ENCODE measurements at places on chromosomes 16 and 17.

DNA sequence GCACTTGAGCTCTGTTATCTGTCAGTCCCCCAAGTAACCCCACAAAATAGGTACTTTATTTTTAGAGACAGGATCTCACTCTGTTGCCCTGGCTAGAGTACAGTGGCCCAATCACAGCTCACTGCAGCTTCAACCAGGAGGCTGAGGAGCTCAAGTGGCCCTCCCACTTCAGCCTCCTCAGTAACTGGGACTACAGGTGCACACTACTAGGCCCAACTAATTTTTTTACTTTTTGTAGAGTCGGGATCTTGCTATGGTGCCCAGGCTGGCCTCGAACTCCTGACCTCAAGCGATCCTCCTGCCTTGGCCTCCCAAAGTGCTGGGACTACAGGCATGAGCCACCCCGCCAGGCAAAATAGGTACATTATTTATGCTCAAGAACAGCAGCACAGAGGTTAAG is 99.6 kb downstream of the MGAT5B start:
- DNase-seq = no peak

- no peak for DNase-seq
Measured at GRCh38 chr17:15513058-15513791, 45.8 kb upstream of the CDRT4 start.

DNA sequence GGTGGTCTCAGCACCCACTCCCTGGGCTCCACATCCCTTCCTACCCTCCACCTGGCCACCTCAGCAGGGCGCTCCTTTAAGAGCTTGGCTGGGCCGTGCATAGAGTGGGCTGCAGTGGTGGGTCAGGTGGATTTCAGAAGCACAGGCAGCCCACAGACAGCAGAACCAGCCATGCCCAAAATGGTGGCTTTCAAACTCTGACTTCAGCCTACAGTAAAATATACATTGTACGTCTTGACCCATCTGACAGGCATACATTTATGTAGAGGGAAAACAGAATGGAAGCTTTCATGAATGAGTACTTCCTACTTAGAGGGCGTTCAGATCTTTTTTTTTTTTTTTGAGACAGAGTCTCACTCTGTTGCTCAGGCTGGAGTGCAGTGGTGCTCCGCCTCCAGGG is 26.0 kb upstream of the LASP1NB start:
- no peak for DNase-seq

- no peak for DNase-seq
Measured at GRCh38 chr17:12046786-12047185, 26.1 kb downstream of the MAP2K4 start.

DNA sequence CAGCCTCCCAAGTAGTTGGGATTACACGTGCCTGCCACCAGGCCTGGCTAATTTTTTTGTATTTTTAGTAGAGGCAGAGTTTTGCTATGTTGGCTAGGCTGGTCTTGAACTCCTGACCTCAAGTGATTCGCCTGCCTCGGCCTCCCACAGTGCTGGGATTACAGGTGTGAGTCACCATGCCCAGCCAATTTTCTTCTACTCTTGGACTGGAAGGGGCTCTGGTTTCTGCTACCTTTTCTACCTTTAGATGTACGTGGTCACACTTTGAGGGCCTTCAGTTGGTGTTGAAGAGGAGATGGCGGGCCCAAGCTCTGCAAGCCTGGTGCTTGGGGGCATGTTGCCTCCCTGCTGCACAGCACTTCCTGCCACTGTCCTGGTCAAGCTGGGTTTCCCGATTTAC is 173.6 kb downstream of the PRKCA start:
- no peak for DNase-seq

DNA sequence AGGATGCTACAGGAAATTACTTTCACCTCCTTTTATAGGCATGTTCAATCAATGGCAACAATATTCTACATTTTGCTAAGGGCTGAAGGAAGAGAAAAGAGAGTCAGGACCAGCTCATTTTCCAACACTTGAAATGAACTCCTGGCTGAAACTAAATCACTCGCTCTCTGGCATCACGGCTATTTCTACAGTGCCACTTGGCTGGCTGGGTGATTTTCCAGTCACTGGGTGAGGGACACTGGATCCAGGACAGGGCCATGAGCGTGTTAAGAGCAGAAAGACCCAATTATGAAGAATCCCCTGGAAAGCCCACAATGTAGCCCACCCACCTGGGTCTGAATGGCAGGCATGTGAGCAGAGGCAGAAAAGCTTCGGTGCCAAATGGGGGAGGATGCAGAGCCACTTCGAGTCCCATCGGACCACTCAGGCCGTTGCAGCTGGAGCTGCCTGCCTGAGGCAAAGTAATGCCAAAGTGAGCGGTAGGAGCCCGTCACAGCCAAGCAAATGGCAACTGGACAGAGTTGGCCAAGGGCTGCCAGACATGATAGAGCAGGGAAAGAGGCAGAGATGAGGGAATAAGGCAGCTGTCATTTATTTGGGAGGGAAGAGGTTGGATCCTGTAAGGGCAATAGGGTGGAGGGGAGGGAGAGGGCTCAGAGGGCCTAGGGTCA is 246.2 kb downstream of the STX8 start:
- DNase-seq = no peak

GRCh38 chr16:24721830-24722238 is 7.6 kb upstream of the TNRC6A start:
- peak; percentile 27 for DNase-seq

GRCh38 chr17:49687878-49688491 is 10.1 kb upstream of the SPOP start:
- DNase-seq = no peak

GRCh38 chr16:3401719-3402397 is 843 bp downstream of the ZNF174 start:
- no peak for DNase-seq

DNA sequence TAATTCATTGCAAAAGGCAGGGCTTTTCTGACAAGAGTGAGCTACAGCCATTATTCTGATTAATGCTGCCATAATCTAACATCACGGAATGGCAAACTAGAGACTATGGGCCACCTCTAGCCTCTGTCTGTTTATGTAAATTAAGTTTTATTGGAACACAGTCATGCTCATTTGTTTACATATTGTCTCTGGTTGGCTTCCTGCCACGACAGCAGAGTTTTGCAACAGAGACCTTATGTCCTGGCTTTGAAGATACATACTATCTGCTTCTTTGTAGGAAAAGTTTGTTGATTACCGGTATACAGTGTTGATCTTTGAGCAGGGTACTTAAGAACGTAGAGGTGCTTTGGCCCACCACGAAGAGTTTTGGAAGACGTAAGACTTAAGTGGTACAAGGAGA is 715.9 kb upstream of the RBFOX1 start:
- no peak for DNase-seq

GRCh38 chr17:57999496-58000017 is 7.5 kb downstream of the SRSF1 start:
- DNase-seq = no peak

DNA sequence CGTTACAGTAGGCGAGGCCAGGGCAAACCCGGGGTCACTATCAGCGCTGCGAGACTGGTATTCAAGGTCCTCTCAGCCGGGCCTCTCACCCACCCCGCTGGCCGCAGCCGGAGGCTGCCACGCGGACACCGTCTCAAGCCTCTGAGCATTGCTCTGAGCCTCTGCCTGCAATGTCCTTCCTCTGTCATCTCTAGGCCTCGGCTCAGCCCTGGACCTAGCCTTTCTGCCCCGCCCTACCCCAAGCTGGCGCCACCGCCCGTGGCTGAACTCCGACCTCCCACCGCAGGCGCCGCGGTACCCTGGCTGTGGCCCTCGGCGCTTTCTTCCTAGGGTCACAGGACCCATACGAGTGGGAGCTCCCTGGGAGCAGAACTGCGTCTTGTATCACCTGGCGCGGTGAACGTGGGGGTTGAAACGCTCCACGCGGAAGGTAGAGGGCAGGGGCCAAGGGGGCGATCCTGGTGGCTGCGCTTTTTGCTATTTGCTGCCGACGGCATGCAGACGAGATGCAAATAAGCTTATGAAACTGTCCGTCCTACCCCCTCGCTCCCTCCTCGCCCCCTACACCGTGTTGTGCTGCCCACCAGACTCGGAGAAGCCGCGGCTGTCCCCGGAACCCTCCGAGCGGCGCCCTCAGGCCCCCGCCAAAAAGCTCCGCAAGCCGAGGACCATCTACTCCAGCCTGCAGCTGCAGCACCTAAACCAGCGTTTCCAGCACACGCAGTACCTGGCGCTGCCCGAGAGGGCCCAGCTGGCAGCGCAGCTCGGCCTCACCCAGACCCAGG is 3.7 kb downstream of the DLX4 start:
- no peak for DNase-seq

GRCh38 chr16:78929841-78930240 is 670.7 kb downstream of the MAF start:
- no peak for DNase-seq

DNA sequence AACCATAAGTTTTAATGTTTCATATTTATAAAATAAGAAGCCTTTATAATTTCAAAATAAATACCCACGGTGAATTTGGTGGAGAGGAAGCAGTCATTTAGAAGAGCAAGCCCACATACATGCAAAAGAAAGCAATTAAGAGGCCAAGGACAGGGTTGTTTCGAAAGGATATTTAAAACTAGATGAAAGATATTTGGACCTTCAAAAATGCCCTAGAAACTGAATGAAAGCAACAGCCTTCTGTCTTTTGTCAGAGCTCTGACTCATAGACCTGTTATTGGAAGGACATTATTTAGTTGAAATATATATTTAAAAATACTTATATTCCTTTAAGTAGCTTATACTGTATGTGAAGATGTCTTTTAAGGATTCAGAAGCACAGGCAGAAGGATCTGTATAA is 8.6 kb upstream of the METTL9 start:
- DNase-seq = no peak

DNA sequence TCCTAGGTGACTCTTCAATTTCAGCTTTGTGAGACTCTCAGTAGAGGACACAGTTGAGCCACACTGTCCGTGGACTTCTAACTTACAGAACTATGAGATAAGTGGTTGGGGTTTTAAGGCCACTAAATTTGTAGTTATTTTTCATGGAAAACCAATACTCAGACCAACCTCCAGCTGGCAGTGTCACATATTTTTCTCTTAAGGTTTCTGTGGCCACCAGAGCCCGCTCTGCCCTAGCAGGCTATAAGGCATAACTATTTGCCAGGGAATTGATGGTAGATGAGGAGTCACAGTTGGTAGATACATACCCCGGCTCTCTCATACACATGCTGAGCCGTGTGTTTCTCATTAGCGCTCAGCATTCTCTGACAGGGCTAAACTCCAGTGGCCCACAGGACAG is 336.8 kb upstream of the MON1B start:
- no peak for DNase-seq

DNA sequence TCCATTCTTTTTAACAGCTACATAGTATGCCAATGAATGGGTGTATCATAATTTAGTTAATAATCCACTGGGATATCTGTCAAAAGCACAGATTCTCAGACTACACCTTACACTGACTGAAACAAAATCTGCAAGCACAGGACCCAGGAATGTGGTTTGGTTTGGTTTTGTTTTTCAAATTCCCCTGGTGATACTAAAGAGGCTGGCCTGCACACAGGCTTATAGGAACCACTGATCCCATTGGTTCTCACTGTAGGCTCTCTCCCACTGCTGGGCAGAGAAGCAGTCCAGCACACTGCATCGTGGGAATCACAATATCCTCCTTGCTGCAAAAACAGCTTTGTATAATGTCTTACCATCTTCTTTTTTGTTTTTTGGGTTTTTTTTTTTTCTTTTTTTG is 67.1 kb downstream of the TEX14 start:
- no peak for DNase-seq

DNA sequence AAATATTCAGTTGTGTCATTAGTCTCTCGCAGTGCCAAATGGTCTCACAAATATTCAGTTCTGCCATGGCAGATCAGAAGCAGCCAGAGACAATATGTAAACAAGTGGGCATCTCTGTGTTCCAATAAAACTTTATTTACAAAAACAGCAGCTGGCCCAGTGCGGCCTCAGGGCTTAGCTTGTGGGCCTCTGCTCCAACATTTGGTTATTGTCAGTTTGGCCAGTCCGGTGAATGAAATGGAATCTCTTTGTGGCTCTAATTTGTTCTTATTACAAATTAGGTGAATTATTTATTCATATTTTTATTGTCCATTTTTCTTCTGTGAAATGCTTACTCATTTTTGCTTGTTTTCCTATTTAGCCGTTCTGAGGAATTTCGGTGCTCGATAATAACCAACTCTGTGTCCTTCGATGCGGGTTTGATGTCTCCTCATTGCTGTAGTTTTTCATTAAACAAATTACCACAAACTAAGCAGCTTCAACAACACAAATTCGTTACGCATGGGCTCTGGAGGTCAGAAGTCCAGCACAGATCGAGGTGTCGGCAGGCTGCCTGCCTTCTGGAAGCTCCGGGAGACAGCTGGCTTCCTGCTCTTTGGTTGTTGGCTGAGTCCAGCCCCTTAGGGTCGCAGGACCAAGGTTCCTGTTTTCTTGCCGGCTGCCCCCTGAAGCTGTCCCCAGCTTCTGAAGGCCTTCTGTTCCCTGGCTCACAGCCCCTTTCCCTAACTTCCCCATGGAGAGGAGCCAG is 4.1 kb upstream of the SLC38A10 start:
- no peak for DNase-seq

DNA sequence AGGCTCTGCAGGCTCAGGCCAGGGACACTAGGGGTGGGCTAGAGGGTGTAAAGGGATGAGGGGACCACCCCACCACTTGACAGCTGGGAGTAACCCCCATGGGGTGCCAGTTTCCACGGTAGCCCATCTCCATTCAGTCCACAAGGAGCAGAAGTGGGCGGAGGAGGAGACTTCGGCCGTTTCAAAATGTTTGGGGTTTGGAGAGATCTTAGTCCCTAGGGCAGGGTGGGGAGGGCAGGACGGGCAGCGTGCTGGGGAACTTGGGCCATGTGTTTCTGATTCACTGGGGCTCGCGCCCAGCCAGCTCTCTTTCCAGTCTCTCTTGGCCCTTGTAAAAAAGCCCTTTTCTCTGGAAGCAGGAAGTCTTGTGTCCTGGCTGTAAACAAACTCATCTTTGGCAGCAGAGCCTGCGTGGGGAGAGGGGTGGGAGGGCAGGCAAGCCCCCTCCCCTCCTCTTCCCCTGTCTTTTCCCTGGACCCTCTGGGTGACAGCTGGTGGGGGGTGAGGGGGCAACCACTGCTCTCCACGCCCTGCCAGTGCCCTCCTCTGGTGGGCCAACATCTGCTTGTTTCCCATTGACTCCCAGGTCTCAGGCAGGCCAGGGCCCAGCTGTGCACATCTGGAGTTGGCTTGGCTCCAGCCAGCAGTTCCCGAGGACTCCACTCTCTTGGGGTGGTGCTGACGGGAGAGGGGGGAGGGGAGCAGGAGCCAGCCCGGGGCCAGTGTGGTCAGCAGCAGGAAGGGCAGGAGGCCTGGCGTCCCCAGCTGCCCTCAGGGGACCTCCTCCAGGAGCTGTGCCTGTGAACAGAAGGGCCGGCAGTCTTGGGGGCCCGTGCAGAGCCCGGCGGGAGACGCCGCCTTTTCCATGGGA is 8.1 kb downstream of the CYGB start:
- no peak for DNase-seq

- DNase-seq = peak; percentile 57
Measured at GRCh38 chr16:84754353-84754856, 54.6 kb downstream of the USP10 start.

- DNase-seq = no peak
Measured at GRCh38 chr17:75341784-75342486, 52.7 kb upstream of the SLC25A19 start.

GRCh38 chr17:79338604-79339003 is 264.0 kb downstream of the ENGASE start:
- DNase-seq = no peak

- no peak for DNase-seq
Measured at GRCh38 chr17:2995886-2996809, 67.3 kb downstream of the OR1D5 start.

GRCh38 chr16:4319454-4320421 is 3.9 kb downstream of the GLIS2 start:
- peak; percentile 64 for DNase-seq

Measured in activated CD8-positive, alpha-beta memory T cell treated with anti-CD3 and anti-CD28 coated beads, Interleukin-2, amount 50 U/mL, for 4 hours (primary cell).